ENCODE measurements at places on chromosomes 5 and 9.

GRCh38 chr9:89843591-89843990 is 238.8 kb downstream of the GADD45G start:
- no peak for DNase-seq

DNA sequence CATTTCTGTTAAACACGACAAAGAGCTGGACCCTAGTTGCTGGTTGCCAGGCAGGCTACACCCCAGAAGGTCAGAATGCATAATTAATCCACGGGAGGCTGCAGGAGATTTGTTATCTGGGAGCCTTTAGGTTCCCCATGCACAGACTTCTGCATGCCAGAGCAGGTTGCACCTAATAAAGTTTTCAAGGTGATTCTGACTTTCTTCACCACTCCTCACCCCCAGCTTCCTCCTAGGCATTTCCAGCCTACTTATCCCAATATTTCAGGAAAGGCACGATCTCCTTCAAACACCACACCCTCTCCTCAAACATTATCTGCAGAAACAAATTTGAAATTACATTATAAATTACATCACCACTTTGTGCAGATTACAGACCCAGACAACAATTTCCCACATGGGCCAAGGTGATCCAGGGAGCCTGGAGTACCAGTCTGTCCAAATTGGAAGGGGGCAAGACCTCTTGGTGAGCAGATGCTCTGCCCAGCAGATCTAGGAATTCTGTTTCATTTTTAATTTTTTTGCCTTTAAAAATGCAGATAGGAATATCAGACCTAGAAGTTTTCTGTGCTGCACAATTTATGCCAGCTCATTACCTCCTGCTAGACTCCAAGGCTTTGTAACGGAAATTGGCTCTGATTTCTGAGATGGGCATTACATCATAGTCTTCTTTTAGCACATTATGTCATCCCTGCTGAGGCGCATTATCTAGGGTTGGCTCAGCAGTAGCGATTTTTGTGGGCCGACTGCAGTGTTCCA is 363.4 kb upstream of the SLC30A5 start:
- peak; percentile 60 for DNase-seq

DNA sequence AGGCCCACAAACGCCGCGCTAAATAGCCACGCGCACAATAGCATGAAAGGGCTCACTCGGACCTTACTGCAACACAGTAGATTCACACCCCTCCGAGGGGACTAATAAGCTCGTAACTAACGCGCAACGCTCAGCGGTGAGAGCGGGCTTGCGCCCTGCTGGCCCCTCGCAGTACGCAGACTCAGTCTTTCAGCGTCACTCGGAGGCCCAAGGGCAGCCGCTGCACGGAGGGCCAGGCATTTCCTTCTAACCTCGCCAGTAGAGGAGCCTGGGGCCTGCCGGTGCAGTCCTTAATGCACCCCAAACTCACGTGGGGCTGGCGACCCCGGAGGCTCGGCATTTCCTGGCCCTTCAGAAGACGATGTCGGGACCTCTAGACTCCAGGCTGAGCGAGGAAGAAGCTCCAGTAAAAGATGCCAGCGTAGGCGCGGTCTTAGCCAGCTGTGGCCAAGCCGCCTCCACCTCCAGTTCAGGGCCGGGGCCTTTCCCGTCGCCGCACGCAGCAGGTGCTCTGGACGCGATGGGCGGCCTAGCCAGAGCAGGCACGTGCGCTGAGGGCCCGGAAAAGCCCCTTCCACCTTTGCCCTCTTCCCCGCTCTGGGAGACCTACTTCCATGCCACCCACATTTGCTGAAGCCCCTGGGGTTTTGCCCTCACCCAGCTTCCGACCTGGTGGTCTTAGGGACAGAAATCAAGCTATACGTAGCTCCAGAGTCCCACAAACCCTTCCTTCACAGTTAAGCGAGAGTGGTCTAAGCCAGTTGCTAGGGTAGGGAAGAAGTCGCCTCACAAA is 38.3 kb upstream of the TIFAB start:
- DNase-seq, result no peak

DNA sequence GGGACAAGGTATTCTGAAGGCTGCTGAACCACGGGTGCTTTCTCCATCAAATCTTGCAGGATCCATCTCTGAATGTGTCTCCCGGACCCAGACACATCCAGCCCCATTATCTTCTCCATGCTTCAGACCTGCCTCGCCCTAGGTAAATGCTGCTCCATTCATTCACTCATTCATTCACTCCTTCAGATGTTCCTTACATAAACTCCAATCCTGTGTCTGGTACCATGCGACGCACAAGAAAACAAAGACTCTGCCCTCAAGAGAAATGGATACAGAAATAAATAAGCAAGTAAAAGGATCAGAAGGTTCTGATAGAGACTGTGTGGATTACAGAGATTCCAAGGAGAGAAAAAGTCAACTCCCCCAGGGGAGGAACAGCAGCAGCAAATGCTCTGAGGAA is 7.9 kb upstream of the PSMB7 start:
- DNase-seq, result no peak

GRCh38 chr5:133781436-133782225 is 169.3 kb upstream of the FSTL4 start:
- DNase-seq, result no peak

- DNase-seq, result no peak
Measured at GRCh38 chr5:122221857-122222256, 90.2 kb upstream of the SNCAIP start.

Measured in right forelimb (tissue), 1 donor.